Thoracic aorta (tissue), 2 donors: ENCODE measurements at places on chromosomes 2 and 18.

- H3K27me3 ChIP-seq = no peaks in the 10 kb centered on the region
- H3K4me3 ChIP-seq = no peak overlapping the region
- H3K4me1 ChIP-seq = peaks cover 6% of the 10 kb centered on the region
Observed at GRCh38 chr2:204280262-204280668, 265.0 kb upstream of the PARD3B start.

GRCh38 chr2:4762951-4763376 lies 929.2 kb upstream of the SOX11 start:
- no peaks in the 10 kb centered on the region for H3K27me3 ChIP-seq
- H3K4me3 ChIP-seq = no peak overlapping the region
- no peaks in the 10 kb centered on the region for H3K4me1 ChIP-seq
- DNase-seq = no peak
- H3K36me3 ChIP-seq = no peaks in the 10 kb centered on the region

GRCh38 chr2:218021536-218022071 lies 18.8 kb upstream of the TNS1 start:
- no peak overlapping the region for H3K4me3 ChIP-seq
- H3K27me3 ChIP-seq = no peaks in the 10 kb centered on the region
- H3K27ac ChIP-seq = peak overlapping the region; percentile 94
- no peak for DNase-seq
- peaks cover 31% of the 10 kb centered on the region for H3K4me1 ChIP-seq

GRCh38 chr18:76487782-76488181 lies 7.3 kb downstream of the ZNF516 start:
- H3K4me3 ChIP-seq = no peak overlapping the region
- no peak for DNase-seq
- H3K27ac ChIP-seq = no peak overlapping the region
